ENCODE measurements at places on chromosomes 12 and 14.

DNA sequence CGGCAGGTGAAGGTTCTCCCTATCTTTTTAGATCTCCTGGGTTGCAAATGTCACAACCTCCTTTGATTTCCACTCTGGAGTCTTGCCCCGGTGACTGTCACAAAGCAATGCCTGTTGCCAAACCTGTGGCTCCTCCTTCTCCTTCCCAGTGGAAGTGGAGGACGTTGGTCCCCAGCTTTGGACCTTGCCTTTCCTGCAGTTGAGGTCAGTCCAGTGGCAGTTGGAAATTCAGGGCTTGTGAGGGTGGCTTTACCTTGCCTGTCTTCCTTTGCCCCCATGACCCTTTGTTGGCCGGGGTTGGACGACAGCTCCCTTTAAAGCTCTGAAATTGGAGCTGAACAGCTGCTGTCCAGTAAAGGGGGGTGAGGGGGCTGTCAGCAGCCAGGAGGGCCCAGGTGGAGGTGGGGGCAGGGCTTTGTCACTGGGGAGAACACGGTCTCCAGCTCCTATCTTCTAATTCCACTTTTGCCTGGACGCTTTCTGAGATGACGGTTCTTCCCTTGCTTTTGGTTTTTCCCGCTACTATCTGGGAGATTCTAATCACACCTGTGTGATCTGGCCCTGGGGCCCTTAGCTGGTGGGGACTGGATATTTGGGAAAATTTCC is 4.1 kb downstream of the TEAD4 start:
- DNase-seq = no peak

- peak; percentile 35 for DNase-seq
Observed at GRCh38 chr12:94621662-94622359, 28.5 kb downstream of the TMCC3 start.

DNA sequence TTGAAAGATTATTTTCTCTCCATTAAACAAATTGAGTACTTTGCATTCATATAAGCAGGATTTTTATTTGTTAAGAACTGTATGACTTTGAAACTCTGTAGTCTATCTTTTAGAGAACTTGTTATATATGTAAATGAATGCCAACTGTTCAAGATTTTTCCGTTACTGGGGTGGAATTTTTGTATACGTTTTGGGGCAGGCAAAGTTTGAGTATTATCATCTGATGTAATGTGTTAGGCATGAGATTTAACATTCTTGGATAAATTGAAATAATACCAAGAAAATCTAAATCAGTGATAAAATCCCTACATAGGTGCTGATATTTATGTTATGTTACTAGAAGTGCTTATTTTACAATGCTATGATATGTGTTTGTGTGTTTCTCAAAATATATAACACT is 8.4 kb downstream of the CNOT2 start:
- no peak for DNase-seq

DNA sequence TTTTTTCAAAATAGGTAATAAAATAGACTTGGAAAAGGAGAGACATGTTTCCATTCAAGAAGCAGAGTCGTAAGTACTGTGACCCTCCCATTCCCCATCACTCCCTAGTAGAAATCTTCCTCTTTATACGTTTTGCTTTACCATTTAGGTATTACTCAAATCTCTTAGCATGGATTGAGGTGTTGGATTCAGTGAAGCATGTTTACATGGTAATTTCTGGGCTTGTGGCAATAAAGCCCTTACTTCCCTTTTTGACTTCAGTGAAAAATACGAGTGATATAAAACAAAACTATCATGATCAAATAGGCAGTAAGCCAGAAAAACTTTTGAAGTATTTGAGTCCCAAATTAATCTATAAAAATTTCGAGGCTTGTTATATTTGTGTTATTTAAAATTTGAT is 27.4 kb downstream of the RAB21 start:
- DNase-seq = no peak

Measured in NCI-H1092 treated with DMSO at 0.1 percent for 48 hours (cell line).